ENCODE measurements at places on chromosomes 5 and 9.

GRCh38 chr9:136059851-136060670 lies 35.0 kb downstream of the NACC2 start:
- peak; percentile 87 for DNase-seq

DNA sequence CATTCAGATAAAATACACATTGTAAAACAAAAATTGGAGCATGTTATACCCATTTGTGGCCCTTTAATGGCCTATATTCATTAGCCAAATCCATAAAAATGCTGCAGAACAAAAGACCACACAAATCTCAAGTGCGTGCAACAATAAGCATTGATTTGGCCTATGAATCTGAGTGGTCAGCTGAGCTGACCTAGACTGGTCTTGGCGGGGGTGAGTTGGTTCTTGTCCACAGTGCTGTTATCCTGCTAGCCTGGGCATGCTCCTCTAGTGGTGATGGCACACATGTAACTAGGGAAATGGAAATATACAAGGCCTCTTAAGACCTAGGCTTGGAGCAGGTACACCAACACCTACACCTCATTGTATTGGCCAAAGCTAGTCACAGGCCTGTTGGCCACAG lies 122.2 kb upstream of the TBCA start:
- no peak for DNase-seq

GRCh38 chr5:168607946-168608345 lies 28.8 kb upstream of the PANK3 start:
- DNase-seq: no peak

DNA sequence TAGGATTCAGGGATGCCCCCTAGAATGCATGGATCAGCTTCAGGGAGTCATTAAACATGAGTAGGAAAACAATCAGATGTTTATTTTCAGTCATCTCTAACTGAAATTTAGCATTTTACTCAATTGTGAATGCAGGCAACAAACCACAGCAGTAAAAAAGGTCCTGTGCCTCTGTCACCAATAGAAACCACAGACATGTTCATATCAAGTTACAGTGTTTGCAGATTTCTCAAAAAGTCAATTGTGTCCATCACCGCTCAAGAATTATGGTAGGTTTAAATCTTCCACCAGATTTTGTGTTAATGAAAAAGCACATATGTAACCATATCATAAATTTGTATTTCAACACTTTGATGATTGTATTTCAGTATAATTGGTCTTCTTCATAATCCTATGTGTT lies 68.4 kb upstream of the SLC1A1 start:
- no peak for DNase-seq

GRCh38 chr5:14464671-14465070 lies 116.9 kb upstream of the OTULINL start:
- no peak for DNase-seq

DNA sequence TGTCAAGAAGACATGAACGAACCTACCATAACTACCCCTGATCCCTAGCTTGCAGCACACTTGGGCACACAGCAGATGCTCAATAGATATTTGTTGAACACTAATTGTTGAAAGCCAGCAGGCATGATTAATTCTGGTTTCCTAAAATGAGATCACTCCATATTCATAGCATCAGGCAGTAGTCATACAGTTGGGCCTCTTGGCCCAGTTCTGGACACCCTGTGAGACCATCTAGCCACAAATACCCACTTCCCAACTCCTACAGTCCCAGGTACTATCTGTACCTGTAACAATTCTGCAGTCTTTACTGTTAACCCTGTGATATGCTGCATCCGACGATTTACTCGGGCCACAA lies 24.2 kb downstream of the P4HA2 start:
- peak; percentile 42 for DNase-seq

DNA sequence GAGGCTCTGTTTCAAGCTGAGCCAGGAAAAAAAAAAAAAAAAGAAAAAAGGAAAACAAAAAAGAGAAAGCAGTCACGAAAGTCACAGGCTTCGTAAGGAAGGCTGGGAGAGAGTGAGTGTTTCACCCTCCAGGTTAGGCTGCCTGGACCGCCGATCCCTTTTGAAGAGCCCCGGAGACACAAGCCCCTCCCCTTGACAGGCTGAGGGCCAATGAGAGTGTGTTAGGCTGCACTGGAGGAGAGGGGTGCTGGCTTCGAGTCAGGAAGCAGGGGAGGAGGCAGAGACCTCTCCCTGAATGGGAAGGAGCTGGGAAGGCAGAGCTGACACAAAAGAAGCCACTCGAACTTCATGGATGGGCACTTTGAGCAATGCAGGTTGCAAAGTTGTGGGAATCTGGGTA lies at the start of gene NMUR2:
TSS of gene NMUR2 (minus strand) at position 135 of the 400 bp plus-strand sequence. CDS start 166 bp downstream, outside the sequence.
- no peak for DNase-seq

GRCh38 chr9:90251316-90251715 lies 391.3 kb downstream of the DIRAS2 start:
- DNase-seq: no peak

DNA sequence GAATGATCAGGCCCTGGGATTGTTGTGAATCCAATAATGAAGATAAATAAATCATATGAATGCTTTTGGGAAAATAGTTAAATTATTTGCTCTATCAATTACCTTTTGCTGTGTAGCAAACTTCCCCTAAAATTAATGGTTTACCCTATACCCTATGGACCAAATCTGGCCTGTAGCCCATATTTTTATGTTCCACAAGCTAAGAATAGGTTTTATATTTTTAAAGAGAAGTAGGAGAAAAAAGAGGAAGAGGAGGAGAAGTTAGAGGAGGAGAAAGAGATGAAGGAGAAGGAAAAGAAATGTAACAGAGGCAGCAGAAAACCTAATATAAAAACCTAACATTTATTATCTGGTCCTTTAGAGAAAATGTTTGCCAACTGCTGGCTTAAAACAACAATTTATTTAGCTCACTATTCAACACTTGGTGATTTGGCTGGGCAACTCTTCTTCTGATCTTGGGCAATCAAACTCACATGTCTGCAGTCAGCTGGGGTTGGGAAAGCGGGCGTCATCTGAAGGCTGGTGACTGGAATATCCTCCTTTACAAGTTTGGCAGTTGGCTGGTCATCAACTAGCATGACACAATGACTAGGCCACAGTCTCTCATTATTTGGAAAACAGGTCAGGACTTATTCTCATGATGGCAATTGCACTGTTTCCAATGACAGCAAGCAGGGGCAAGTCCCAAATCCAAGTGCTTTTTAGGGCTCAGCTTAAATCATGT lies 522.9 kb downstream of the RASEF start:
- no peak for DNase-seq

DNA sequence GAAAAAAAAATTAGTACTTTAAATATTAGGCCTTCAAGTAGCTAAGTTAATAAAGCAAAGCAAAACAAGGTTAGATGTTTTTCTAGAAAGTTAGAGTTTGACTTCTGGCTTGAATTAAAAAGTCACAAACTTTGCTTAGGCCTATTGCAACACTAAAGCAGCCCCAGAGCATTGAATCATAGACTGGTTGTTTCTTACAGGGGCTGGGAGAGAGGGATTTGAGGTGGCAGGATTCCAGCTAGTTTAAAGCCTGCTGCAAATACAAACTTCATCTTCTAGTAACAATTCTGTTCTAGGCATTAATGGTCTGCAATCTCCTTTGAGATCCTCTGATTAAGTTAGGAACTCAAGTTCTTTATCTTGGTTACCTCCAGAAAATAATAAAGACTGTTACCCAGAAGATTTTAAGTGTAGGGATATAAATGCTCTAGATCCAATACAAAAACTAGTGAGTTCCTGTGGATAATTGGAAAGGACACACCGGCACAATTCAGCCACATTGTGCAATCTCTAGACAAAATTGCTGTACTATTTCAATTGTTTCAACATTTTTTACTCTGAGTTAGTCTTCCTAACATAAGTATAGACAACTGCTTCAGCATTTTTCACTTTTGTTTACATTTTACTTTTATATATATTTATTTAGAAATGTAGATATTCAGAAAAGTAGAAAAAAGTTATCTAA lies 12.6 kb downstream of the OR13C5 start:
- DNase-seq: peak; percentile 91

DNA sequence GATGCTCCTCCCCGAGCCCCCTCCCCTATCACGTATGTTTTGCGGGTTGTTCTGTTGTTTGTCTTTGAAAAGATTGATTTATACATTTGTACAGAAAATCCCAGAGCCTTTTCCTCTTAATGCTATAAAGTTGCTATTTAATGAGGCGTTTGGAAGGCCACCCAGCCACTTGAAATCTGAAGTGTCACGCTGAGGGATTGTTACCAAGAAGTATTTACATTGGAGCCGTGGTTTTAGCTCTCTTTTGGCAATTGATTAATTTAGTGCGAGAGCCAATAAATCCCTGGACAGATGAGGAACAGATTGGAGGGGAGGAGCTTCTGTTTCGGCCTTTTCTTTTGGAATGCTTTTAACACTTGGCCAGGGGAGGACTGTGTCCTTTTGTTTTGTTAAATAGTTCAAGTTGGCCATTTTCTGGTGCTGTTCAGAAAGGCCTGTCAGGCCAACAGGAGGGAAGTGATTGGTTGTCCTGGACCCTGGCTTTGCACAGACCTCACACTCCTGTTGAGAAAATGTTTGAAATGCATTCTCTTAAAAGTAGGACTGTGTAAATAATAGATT lies 250.2 kb downstream of the PDZD2 start:
- no peak for DNase-seq

- DNase-seq: no peak
Observed at GRCh38 chr9:133685653-133686609, 49.8 kb downstream of the DBH start.

- peak; percentile 99 for DNase-seq
Observed at GRCh38 chr5:168366116-168366515, 74.7 kb downstream of the WWC1 start.

GRCh38 chr9:134376386-134377142 lies 50.3 kb downstream of the RXRA start:
- no peak for DNase-seq

GRCh38 chr9:35488021-35488420 lies 1.9 kb upstream of the RUSC2 start:
- peak; percentile 80 for DNase-seq

DNA sequence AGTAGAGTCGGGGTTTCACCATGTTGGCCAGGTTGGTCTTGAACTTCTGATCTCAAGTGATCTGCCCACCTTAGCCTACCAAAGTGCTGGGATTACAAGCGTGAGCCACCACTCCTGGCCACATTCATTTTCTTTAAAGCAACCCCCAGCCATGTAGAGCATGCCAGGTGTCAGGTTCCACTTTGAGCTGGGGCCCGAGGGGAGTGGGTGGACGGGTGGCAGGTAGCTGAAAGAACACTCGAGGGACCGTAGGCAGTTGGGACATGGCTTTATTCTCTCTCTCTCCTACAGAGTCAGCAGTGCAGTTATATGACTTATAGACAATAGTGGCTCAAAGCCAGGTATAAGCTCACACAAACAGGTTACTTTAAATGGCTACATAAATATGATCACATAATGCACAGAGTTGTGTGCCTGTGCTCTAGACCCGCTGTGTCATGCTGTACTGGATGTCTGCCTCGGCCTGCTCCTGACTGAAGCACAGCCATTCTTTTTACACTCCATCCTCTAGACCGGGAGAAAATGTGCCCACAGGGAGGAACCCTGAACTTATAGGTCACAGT lies 60.5 kb upstream of the FAM120A start:
- DNase-seq: no peak

- DNase-seq: peak; percentile 85
Observed at GRCh38 chr9:86714999-86715398, 232.3 kb downstream of the GAS1 start.
